ENCODE measurements at places on chromosomes 7 and 10.
A peak's percentile ranks its signal among the peaks of the same experiment; 100 is the strongest.

GRCh38 chr10:26937371-26937770, 76.6 kb upstream of the ABI1 start:
- no peak for DNase-seq

GRCh38 chr10:119784340-119785067, 58.7 kb downstream of the INPP5F start:
- no peak for DNase-seq

GRCh38 chr10:120396228-120396627, 60.8 kb upstream of the PLPP4 start:
- DNase-seq: no peak

DNA sequence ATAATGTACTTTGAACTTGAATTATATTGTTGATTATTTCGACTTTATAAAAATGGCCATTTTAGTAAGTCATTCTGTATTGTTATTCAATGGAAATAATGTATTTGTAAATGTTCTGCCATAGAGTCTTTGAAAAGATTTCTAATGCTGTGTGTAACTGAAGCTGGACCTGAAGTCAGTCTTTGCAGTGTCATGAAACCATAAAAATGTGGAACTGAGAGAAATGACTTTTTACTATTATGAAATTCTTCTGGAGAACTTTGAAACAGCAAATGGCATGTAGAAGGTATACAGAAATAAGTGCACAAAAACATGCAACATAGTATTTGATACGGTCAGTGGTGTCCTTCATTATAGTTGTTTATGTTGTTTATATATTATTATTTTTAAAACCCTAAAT, 59.7 kb upstream of the ADRA2A start:
- DNase-seq: no peak

GRCh38 chr7:130695840-130696239, 9.5 kb upstream of the TSGA13 start:
- DNase-seq: no peak

DNA sequence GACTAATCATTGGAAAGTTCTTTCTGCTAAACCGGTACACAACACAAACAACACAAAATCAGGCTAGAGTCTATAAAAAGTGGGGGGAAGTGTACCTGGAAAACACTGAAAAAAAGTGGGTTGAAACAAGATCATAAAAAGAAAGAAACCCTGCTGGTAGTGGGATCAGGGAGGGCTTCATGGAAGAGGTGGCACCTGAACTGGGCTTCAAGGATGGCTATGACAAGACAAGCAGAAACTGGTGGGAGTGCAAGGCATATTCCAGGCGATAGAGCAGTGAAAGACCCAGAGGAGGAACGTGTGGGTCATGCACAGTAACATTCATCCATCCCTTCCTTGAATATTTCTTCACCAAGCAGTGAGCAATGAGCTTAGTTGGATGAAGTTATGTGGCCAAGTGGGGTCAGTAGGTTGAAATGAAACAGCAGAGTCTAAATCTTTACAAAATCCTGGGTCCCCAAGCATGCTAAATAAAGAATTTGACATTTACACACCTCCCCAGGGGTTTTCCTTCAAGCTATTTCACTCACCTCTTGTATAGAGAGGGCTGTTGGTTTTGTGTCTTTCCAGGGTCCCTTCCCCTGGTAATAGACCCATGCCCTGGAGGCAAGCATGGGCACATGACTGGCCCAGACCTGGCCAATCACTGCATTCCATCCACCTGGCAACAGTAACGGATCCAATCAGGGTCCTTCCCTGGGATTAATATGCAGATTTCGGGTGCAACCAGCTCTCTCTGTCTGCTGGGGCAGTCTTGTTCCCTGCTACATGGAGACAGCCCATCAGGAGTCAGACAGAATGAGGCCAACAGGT, 38.2 kb downstream of the SPOCK2 start:
- DNase-seq: no peak

DNA sequence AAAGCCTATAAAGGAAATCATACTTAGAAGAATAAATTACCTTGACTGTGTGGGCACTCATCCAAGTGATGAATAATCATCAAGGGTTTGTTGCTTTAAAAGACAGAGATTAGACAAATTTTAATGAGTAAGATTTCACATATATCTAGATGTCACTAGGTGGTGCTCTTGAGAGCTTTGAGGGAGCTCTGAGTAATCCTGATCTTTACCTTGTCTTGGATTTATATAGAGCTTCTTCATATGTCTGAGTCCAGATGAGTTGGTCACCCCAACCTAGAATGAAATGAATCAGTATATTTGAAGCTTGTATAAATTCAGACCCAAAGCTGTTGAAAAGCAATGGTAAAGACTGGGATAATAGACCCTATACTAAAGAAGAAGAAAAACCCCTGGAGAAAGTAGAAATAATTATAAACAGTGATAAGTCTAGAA, 3.7 kb downstream of the AGR2 start:
- DNase-seq: no peak

- no peak for DNase-seq
Measured at GRCh38 chr10:123938890-123939289, 47.3 kb upstream of the CPXM2 start.

- no peak for DNase-seq
Measured at GRCh38 chr10:33635967-33636515, 301.6 kb upstream of the NRP1 start.

DNA sequence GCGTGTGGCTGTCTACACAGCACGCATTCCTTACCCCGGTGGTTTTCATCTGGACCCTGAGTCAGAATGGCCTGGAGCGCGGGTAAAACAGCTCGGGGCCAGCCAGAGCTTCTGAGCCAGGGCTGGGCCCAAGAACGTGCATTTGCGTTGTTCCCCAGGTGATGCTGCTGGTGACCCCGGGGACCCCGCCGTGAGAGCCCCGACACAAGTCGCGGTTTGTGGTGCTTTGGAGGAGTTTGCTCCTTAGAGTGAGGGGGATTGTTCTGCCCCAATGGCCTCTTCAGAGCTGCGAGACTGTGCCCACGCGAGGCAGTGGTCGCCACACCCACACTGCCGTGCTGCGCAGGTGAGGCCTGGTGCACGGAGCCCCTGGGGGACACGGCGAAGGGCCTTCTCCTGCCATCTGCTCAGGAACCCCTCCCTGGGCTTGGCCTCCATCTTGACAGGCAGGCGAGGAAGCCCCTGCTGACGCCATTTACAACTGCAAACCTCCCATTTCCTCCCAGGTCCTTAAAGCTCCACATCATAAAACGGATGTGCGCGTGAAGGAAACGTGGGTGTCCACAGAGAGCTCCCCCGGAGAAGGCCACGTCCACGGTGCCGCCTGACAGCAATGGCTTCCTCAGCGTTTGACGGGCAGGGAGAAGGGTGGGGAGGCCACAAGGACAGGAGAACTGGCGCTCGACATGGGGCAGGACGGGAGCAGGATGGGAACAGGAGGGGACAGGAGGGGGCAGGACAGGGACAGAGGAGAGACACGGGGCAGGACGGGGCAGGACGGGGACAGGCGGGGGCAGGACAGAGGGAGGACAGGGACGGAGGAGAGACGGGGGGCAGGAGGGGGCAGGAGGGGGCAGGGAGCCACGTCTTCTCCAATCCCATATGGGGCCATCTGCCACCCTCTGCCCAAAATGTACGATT, 477.2 kb downstream of the DNAJB6 start:
- no peak for DNase-seq

GRCh38 chr7:131034166-131034881, 293.4 kb upstream of the MKLN1 start:
- no peak for DNase-seq

DNA sequence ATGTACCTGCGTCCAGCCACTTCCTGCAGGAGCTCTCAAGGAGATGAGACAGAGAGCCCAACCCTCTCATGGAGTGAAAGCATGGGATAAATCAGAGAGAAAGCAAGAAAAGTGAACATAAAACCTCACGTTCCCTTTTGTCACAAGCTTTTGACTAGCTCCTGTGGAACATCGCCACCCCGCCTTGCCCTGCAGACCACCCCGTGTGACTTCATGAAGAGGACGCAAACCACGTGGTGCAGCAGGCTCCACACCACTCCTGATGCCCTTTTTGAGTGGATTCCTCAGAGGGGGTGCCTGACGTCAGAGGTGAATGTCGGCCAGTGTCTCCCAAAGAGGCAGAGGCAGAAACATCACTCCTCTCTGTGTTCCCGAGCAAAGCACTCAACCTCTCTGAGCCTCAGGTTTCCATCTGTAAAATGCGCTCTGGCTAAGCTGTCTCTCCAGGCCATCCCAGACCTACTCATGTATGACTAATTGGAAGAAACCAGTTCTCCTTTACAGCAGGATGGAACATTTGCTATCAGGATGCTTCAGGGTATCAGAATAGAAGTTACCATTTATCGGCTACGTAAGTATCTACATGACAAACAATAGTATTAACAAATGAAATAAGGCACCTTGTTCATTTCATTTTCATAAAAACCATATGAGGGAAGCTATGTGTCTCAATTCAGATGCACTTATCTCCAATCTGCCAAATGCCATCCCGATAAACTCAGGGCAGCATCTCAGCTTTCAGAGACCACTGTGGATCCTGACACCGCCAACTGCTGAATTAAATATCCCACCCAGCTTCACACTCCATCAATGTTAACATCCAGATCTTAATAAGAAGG, 5.3 kb downstream of the ZNF488 start:
- DNase-seq: no peak

DNA sequence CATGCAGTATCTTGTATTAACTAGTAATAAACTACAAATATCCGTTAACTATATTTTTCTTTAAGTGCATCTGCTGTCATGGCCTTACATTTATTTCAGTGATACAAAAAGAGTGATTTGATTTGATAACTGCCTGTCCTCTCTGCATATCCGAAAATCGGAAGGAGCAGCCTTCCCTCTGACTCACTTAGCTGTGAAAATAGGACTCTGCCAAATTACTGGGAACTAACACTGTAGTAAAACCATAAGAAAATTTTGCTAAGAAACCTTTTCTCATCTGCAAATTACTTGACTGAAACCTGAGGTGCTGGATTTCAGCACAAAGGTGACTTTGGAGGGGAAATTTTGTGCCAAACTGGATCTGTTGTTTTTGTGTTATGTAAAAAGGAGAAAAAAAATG, 176.6 kb upstream of the MKLN1 start:
- no peak for DNase-seq

DNA sequence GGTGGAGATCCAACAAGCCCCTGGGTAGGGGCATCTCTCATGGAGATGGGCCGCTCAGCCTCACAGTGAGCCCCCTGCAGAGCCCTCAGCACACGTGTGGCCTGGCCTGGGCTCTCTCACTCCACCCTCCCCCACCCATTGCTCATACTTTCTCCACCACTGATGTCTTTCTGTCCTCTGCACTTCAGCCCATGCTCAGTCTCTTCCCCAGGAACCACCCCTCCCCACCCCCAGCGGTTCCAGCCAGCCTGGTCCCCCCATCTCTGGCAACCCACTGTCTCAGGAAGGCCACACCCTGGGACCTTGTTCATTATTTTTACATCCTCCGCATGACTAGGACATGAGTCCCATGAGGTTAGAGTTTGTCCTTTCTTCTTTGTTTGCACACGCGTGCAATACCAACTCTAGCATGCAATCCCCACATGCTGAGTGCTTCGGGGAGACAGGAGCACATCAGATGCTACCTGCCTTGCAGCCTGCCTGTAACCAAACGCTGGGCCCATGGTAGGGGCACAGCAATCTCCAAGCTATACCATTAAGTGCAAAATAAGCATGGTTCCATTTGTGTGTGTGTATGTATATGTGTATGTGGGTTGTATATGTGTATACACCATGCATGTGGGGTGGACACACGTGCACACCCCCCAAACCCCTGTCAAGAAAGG, 408.4 kb upstream of the FOXK1 start:
- DNase-seq: no peak

- no peak for DNase-seq
Measured at GRCh38 chr7:49333180-49333881, 409.0 kb downstream of the CDC14C start.

DNA sequence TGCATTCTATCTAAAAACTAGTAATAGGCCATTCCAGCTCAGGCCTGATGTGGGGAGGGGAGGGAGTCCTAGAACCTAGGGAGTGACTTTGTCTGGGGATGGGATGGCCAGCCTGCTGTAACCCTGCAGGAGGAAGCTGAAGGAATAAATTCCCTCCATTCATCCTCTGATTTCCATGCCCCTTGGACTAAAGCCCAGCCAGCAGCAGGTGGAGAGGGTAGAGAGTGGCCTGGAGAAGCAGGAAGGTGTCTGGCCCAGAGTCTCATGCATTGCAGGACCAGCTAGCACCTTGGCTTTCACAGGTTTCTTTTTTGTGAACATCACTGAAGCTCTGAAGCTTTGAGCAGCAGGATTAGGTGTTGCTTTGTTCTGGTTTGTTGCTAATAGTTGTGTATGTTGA, 32.8 kb upstream of the CDH23 start:
- DNase-seq: no peak

DNA sequence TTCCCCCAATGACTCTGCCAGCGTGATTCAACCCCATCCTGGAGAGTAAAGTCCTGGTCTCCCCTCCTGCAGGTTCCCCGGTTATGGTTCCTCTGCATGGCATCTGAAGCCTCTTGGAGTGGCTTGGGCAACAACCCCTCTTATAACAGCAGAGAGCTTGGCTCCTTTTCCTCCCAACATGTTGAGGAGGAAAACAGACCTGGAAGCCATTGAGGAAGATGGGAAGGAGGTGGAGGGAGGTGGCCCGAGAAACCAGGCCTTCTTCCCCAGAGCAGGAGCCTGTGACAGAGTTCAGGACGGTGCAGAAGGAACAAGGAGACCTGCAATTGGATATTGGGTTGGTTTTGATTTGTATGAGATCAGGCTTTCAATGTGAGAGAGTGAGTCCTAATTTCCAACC, 184.0 kb upstream of the ADCY1 start:
- DNase-seq: peak; percentile 15

GRCh38 chr10:112221545-112221944, 38.0 kb upstream of the GPAM start:
- DNase-seq: no peak

- no peak for DNase-seq
Measured at GRCh38 chr7:75986147-75986781, 8.1 kb downstream of the TMEM120A start.

DNA sequence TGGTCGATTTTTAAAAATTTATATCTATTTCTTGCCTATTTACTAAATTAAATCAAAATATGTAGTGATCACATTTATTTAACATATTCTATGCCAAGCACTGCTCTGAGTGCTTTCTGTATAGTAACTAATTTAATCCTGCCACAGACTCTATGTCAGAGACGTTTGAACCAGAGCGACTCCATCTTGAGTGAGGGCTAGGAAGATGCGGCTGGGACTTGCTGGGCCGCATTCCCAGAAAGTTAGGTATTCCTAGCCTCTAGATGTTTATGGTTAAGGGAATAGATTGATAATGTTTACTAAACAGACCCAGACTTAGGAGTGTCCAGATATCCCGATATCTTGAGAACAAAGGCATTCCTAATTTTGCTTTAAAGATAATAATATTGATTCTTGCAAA, 3.2 kb upstream of the GSTO1 start:
- no peak for DNase-seq

All from ecto neural progenitor cell (in vitro differentiated cells).